CD4-positive, alpha-beta T cell treated with Interleukin-21 for 1 hour (primary cell): ENCODE measurements at places on chromosomes 2 and 18.
A peak's percentile ranks its signal among the peaks of the same experiment; 100 is the strongest.

- DNase-seq: no peak
These were observed 980.3 kb upstream of the CDH2 start for GRCh38 chr18:29157057-29157780.

DNA sequence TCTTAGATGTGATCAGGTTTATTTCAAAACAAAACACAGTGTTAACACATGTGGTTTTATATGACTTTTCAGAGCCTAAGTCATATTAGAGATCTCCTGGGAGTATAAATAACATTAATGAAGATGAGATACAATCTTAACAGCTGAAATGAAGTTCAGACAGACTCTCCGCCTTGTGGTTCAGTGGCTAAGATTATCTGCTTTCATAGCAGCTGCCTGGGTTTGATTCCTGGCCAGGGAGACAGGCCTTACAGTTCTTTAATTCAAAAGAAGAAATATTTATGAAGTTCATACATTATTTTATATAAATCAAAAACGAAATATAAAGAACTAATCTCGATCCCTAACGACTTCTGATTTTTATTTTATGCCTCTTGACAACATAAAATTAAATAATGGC lies 35.2 kb upstream of the TTC32 start:
- no peak for DNase-seq

- no peak for DNase-seq
These were observed 8.1 kb upstream of the RAB17 start for GRCh38 chr2:237598468-237599208.

DNA sequence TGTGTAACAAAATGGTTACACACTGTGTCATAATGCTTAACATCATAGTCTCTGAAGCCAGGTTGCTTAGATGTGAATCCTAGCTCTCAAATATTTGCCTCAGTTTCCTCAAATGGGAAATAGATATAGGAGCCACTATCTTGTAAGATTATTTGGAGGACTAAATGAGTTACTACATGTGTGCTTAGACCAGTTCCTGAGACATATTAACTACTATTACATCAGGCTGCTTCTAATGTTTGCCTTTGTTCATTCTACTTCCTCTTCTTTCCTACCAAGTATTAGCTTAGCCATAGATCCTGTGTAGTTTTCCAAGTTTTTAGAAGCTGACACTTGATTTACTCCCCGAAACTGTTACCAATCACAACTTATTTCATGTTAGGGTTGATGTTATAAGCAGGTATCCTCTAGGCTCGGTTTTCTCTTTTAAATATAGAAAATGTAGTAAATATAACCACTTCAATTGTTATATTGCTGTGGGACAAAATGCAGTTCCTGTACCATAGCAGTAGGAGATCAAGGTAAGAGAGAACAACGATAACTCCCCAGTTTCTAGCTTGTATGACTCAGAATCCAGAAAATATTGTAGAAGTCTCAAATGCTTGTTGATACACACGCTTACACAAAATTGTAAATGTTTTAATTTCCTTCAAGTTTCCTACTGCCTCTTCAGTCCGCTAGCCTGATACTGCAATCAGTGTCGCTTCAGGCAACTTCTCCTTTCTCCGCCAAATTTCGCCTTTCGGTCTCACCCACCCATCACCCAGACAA lies 751 bp upstream of the DNAJC10 start:
- DNase-seq: no peak

DNA sequence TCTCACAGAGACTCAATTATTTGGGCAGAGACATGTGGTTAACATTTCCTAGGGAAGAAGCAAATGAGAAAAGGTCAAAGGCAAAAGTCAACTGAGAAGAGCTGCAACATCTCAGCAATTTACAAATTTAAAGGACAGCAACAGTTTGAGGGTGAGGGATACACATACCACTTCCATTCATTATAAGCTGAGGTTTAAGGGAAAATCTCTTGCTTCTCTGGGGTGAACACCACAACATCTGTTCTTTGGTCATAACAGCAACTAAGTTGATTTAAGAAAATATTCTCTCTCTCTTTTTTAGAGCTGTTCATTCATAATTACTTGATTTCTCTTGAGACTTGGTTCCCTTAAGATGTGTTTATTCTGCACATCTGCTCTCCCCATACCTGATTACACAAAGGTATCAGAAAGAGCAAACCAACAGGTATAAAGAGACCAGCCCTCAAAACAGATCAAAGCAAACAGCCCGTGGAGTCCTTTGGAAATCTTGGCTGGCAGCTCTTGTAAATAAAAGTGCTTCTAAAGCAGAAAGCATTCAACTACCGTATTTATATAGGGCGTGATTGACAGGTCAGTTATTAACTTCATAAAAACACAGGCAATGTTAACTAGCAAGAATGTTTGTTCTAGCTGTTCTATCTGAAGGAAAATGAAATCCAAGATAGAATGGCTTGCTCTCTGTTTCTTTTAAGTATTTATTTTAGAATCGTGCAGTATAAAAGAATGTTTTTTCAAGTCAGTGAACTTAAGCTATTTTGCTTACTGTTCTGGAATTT lies 132.8 kb downstream of the THADA start:
- no peak for DNase-seq

DNA sequence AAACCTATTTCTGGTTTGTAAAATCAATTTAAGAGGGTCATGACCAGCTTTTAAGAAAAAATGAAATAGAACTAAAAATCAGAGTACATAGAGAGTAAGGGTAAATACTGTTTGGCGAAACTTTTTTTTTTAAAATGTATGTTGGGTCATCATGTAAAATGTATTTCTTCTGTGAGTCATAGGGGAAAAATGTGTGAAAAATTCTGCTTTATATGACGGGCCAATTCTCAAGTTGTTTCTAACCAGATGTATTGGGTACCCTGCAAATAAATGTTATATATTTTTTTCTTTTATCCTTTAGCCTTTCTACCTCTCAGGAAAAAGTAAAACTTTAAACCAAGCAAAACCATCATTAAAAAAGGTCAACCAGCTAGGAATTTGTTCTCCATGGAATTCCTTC lies 13.9 kb downstream of the AFTPH start:
- DNase-seq: no peak

DNA sequence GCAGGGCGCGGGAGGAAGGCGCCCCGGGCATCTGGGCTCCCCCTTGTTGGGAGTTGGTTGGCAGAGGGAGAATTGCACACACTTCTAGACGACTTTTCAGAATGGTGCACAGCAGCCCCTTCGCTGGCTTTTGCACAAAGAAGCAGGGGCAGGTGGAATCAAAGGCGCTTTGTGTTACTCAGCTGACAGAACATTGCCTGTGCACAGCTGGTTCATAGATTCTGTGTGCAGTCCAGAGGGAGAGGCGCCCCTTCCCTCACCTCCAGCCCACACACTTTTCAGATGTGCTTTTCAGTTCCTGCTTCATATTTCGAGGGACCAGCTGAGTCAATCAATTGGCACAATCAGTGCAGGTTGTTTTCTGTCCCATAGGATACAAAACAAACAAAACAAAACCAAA lies 348.4 kb upstream of the RAB12 start:
- no peak for DNase-seq

DNA sequence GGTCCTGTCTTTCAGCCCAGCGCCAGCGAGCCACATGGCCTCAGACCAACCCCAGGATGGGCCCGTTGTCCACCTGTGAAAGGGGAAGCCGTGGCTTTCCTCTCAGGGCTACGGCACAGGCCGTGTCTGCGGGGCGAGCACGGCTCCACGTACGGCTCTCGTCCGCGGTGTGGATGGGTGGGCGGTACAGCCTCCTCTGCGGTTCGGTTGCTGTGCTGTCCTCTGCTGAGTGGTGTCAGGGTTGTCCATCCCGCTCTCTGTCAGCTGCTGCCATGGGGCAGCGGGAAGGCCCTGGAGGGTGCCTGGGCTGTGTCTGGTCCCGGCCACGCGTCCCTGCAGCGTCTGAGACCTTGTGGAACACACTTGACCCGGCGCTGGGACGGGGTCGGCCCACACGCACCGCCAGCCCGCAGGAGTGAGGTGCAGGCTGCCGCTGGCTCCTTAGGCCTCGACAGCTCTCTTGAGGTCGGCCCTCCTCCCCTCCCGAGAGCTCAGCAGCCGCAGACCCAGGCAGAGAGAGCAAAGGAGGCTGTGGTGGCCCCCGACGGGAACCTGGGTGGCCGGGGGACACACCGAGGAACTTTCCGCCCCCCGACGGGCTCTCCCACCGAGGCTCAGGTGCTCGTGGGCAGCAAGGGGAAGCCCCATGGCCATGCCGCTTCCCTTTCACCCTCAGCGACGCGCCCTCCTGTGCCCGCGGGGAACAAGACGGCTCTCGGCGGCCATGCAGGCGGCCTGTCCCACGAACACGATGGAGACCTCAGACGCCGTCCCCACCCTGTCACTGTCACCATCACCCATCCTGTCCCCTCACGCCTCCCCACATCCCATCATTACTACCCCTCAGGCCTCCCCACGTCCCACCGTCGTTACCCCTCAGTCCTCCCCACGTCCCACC lies 128.7 kb downstream of the NFATC1 start:
- peak; percentile 57 for DNase-seq

DNA sequence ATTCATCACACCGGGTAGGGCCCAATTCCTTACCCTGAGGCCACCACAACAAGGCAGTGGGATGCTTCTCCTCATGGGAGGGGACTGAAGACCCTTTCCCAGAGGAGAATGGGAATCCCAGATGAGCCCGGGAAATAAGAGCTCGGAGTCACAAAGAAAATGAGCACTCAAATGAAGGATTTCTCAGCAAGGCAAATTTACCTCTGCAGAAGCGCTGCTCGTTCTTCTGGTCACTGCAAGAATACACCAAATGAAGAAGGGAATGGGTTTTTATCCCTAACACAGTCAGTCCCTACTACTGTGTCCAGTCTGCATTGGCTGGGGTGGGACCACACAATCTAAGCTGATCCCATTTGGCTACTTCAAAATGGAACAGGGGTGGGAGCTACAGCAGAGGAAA lies 35.7 kb upstream of the TRAPPC8 start:
- no peak for DNase-seq

DNA sequence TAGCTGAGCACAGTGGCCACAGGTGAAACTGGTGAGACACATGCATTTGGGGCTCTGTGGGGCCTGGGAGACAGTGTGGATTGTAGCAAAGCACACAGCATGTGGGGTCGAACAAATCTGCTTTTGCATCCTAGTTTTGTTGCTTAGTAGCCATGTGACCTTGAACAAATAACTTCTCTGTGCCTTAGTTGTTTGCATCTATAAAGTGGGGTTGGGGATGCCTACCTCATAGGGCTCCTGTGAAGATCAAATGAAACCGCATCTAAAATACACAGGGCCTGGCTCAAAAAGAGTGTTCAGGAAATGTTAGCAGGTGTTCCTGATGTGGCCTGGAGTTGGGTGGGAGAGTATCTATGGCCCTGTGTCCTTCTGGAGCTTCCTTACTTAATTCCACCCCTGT lies 30.3 kb upstream of the CATIP start:
- DNase-seq: no peak

DNA sequence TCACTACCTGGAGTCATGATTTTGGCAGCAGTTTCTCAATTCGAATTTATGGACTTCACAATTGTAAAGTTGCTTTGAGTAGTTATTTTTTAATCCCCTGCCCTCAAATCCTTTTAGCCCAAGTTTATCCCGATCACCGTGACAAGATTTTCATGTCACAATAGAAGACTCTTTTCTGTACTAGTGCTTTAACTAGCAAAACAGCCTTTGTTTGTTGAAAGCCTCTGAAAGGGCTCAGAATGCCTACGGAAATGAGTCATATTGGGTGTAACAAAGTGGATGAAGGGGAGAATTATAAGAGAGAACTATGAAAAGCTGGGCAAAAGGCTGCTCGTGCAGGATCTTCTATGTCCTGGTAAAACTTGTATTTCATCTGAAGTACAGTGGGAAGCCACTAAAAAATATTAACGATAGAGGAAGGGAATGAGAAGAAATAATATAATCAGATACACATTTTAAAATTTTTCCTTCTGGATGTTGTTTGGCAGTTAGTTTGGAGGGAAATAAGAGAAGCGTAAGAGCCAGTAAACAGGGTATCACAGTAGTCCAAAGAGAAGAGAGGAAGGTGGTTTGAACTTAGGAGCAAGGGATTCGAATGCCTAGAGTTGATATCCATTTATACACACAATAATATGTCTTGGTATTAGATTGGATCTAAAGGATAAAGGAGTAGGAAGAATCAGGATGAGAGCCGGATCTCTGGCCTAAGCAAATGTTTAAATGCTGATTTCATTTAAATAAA lies 114.9 kb downstream of the GALNT13 start:
- no peak for DNase-seq

DNA sequence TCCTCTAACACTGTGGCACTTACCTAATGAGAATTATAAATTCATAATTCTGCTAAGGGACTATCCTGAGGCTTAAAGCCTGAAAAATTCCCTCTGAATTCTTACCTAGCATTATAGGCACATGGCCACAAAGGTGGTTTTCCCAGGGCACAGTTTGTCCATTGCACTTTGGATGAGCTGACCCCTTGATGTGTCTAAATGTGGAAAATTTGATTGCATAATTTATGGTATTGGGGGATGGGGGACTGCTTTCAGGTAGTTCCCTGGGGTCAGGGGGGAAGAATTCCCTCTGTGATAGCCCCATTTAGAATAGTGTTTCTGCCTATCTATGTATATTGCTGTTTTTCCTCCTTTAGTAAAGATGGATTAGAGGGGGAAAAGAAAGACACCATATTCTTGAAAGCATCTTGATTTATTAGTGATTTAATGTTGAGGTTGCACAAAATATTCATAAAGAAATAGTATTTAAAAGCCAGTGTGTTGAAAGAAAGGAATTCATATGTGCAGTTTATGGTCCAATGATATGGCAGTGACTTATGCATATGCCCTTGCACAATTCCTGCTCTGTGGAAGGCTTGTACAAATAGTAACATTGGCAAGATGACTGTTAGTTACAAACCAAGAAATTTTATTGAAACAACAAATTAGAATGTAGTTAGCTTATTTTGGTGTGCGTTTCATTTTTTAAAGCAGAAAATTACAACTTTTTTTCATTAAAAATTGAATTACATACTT lies 8.7 kb upstream of the HTR2B start:
- DNase-seq: no peak

DNA sequence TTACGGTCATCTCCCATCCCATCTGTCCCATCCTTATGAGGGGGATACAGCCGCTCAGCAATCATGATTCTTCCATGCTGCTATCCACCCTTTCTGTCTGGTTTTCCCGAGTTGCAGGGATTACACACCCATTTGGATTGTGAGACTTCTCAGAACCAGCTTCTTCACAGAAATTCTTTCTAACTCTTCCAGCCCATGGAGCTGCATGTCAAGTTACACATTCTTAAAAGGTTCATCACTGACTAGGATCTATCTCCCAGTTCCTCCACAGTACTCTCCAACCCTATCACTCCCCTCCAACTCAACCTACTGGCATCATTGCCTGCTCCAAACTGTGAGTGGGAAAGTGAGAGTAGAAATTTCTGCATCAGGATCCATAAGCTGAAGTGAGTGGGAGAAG lies 558.2 kb upstream of the TNP1 start:
- DNase-seq: no peak
